NCI-H510A (cell line): ENCODE measurements at places on chromosomes 11 and 22.

GRCh38 chr11:31921081-31921480 is 110.0 kb upstream of the PAX6 start:
- no peak for DNase-seq

GRCh38 chr11:108496643-108497256 is 1.4 kb downstream of the POGLUT3 start:
- DNase-seq, result no peak

DNA sequence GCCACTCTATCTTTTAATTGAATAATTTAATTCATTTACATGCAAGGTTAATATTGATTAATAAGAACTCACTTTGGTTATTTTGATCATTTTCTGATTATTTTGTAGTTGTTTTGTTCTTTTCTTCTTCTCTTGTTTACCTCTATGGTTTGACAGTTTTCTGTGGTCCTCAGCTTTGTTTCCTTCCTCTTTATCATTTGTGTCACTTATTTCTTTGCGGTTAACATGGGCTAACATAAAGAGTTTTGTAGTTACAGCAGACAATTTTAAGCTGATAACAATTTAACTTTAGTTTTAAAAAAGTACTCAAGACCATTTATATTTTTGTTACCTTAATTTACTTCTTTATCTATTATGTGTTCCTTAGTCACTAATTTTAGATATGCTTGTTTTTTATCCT is 1032.8 kb upstream of the RAG2 start:
- no peak for DNase-seq

DNA sequence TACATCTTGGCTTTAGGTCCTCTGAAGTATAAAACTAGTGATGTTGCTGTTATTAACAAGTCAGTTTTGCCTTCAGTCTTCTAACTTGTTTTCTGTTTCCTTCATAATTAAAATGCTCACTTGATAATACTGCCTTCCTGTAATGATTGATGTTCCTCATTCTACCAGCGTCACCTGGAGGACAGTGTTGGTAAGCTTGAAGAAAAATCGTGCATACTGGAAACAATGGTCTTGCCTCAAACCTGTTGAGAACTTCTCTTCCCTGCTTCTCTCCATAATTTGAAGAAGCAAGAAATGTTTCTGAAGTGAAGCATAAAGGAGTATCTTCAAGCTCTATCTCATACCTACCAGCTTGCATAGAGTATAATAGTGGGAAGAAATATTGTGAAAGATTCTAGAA is 3.0 kb downstream of the YWHAH start:
- DNase-seq, result no peak

GRCh38 chr11:22792497-22792896 is 37.1 kb downstream of the SVIP start:
- no peak for DNase-seq

GRCh38 chr11:26761361-26761809 is 39.5 kb upstream of the SLC5A12 start:
- DNase-seq, result no peak

DNA sequence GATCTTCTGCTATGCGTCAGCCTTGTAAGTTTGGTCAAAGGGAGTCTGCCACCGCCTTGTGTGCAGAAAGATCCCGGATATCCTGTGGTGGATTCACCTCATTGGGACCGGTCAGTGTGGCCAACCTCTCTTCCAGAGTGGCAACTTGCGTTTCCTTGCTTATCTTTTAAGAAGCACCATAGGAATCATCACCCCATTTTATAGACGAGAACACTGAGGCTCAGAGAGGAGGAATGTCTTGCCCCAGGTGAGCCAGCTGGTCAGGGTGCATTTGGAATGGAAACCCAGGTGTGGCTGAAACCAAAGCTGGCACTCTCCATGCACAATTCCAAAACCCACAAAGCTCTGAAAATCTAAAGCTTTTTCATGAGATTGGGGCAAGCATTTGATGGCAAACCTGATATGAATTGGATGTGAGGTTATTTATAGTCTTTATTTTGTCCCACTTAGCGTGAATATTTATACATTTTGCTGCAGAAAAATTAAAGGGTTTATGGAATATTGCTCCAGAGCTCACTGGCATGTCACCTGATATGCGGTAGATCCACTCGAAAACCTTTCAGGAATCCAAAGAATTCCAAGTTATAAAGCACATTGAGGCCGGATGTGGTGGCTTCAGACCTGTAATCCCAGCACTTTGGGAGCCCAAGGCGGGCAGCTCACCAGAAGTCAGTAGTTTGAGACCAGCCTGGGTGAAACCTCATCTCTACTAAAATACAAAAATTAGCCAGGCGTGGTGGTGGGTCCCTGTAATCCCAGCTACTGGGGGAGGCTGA is 12.1 kb upstream of the EIF3D start:
- DNase-seq, result no peak

DNA sequence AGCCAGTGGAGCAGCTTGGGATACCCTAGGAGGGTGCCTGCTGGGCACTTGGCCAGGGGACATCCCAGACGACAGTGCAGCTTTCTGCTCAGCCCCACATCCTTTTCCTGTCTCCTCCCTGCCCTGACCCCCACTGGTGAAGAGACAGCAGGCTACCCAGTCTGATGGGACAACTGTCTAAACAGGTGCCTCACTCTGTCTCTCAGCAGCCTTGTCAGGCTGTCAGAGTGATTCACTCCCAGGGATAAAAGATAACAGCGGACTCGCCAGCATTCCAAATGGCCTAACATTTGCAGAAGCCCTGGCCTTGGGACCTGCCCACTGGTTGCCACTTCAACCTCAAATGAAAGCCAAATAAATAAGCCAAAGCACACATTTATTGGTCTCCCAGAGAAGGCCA is 318.6 kb upstream of the PLET1 start:
- DNase-seq, result no peak

- DNase-seq, result no peak
Measured at GRCh38 chr11:34162493-34162820, 57.0 kb downstream of the NAT10 start.
